Left ventricle myocardium inferior (tissue), 1 donor: ENCODE measurements at places on chromosomes 3 and 15. TPM values are rescaled to one million over a fixed set of nuclear protein-coding genes. Genes with fewer than 3 reads are reported as not detected.

Gene SYNPR
- 0.93 TPM for total RNA-seq

Gene GP9
- not detected for total RNA-seq

Gene ADAMTS17
- total RNA-seq: 0.99 TPM

Gene SLC6A20
- not detected for total RNA-seq

Gene PLXNB1
- 42.6 TPM for total RNA-seq

Gene SCN11A
- total RNA-seq: 0.05 TPM

DNA sequence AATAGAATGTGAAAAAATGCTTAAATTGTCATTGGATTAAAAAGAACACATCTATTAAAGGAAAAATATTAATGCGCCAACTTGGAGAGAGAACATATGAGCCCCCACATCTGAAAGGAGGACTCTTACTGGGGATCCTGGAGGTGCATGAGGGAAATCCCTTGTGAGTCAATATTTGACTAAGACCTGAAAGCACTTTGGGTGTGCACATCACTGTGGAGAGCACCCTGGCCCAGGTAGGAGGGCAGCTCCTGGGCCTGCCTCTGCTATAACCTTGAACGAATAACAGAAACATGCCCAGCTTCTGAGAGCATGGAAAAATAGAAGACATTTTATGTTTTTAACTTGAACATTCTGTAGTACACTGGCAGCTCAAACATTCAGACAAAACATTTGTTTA is 199.8 kb downstream of the GAP43 start:
- no peak overlapping the region for H3K4me3 ChIP-seq
- no peaks in the 10 kb centered on the region for H3K36me3 ChIP-seq
- H3K27ac ChIP-seq: no peak overlapping the region
- no peaks in the 10 kb centered on the region for H3K27me3 ChIP-seq
- H3K4me1 ChIP-seq: no peaks in the 10 kb centered on the region
- DNase-seq: no peak

- peak overlapping the region; percentile 51 for H3K27ac ChIP-seq
- no peak overlapping the region for H3K4me3 ChIP-seq
- H3K4me1 ChIP-seq: peaks cover 11% of the 10 kb centered on the region
- H3K36me3 ChIP-seq: no peaks in the 10 kb centered on the region
- no peaks in the 10 kb centered on the region for H3K27me3 ChIP-seq
Measured at GRCh38 chr3:129378949-129379348, 49.5 kb downstream of the EFCAB12 start.

- no peak for DNase-seq
- H3K27me3 ChIP-seq: peaks cover 44% of the 10 kb centered on the region
- H3K36me3 ChIP-seq: no peaks in the 10 kb centered on the region
Measured at GRCh38 chr3:185956244-185956643, 18.4 kb upstream of the TRA2B start.

- no peaks in the 10 kb centered on the region for H3K4me1 ChIP-seq
- H3K27ac ChIP-seq: no peak overlapping the region
- H3K27me3 ChIP-seq: no peaks in the 10 kb centered on the region
- no peak for DNase-seq
- H3K36me3 ChIP-seq: no peaks in the 10 kb centered on the region
Measured at GRCh38 chr3:62822905-62823304, 52.3 kb downstream of the CADPS start.

- peaks cover 5% of the 10 kb centered on the region for H3K4me1 ChIP-seq
- no peak overlapping the region for H3K27ac ChIP-seq
- H3K36me3 ChIP-seq: no peaks in the 10 kb centered on the region
- no peak for DNase-seq
- no peak overlapping the region for H3K4me3 ChIP-seq
Measured at GRCh38 chr15:99098426-99098825, 6.5 kb upstream of the SYNM start.

DNA sequence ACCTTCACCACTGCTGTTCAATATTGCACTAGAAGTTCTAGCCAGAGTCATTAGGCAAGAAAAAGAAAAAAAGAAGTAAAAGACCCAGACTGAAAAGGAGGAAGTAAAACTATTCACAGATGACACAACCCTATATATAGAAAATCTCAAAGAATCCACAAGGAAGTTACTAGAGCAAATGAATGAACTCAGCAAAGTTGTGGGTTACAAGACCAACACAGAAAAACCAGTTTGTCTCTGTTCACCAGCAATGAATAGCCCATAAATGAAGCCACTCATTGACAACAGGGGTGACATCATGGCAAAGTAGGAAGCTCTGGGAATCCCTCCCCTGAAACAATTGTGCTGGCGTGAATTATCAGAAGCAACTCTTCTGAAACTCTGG is 4.6 kb downstream of the CFAP100 start:
- H3K4me3 ChIP-seq: no peak overlapping the region
- peaks cover 26% of the 10 kb centered on the region for H3K27me3 ChIP-seq
- H3K27ac ChIP-seq: no peak overlapping the region
- H3K36me3 ChIP-seq: no peaks in the 10 kb centered on the region

DNA sequence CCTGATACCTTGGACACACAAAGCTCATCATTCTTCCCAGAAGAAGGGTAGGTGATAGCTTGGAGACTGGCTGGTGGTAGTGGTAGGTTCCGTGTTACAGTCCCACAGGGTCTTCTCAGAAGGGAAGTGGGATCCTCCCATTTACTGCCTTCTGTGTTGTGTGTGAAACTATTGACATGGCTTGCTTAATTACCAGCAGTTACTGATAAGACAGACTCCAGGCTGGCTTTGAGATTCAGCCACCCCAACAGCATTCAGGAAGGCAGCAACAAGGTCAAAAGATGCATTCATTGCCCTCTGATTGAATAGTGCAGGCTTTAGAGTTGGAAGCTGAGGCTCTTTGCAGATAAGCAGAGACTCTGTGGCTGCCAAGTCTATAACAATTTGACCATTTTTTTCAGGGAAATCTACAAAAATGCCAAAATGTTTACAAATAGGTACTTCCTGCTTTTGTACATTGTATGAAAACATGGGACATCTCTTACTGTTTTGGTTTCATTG is 7.7 kb downstream of the ARNT2 start:
- H3K27me3 ChIP-seq: peaks cover 19% of the 10 kb centered on the region
- no peaks in the 10 kb centered on the region for H3K36me3 ChIP-seq
- no peak overlapping the region for H3K27ac ChIP-seq
- H3K4me1 ChIP-seq: no peaks in the 10 kb centered on the region

GRCh38 chr3:192129586-192129985 is 597.8 kb downstream of the FGF12 start:
- H3K36me3 ChIP-seq: no peaks in the 10 kb centered on the region
- H3K4me1 ChIP-seq: no peaks in the 10 kb centered on the region
- DNase-seq: no peak
- H3K27me3 ChIP-seq: no peaks in the 10 kb centered on the region
- H3K4me3 ChIP-seq: no peak overlapping the region

DNA sequence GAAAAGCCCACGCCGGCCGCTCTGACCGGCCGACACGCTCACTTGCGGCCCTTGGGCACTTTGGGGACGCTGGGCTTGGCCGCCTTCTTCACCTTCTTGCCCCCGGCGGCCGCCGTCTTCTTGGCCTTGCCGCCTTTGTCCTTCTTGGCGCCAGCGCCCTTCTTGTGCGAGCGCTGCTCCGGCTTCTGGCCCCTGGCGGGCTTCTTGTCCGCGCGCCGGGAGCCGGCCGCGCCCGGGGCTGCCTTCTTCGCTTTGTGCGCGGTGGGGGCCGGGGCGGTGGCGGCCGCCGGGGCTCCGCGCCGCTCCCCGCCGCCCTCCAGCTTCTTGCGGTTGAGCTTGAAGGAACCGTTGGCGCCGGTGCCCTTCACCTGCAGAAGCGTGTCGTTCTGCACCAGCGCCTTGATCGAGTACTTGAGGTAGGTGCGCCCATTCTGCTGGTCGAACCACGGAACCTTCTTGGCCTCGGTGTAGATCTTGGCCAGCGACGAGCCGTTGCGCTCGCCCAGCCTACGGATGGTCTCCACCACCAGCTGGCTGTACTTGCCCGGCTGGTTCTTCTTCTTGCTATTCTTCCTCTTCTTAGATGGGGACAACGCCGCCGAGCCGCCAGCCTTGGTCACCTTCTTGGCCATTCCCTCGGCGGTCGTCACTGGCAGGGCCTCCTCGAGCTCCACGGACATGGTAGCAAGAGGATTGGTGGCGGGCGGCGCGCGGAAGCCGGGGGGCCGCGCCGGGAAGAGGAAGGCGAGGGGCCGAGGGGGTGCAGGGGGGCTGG is 36.7 kb downstream of the HMCES start:
- peak overlapping the region; percentile 96 for H3K27ac ChIP-seq
- peak overlapping the region; percentile 97 for H3K4me3 ChIP-seq
- H3K4me1 ChIP-seq: peaks cover 50% of the 10 kb centered on the region
- no peaks in the 10 kb centered on the region for H3K36me3 ChIP-seq
- no peaks in the 10 kb centered on the region for H3K27me3 ChIP-seq

DNA sequence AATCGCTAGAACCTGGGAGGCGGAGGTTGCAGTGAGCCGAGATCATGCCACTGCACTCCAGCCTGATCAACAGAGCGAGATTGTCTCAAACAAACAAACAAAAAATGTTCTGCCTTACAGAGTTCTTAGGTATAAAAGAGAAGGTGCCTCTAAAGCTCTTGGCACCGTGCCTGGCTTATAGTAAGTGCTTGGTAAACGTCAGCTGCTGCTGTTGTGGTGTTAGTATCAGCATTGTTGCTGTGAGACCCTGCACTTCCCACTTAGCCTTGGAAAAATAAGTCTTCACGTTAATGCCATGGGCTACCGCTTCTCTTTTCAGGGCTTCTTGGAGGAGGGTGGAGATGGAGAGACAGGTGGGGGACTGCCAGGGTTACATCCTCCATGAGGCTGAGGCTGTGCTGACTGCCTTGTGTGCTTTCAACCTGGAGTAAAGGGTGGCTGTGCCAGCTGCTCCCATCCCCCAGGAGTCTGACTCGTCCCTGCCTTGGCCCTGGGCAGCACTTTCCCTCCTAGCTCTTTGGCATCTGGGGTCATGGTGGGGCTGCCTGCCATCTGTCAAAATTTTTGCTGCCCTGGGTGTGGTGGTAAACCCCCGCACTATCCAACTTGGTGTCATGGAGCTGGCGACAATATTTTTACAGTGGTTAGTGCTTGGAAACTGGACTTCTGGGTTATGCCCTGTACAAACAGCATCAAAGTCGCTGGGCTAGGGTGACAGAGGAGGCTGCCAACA is 17.8 kb downstream of the FLNB start:
- no peak overlapping the region for H3K27ac ChIP-seq
- H3K4me1 ChIP-seq: peaks cover 36% of the 10 kb centered on the region
- no peak for DNase-seq
- H3K27me3 ChIP-seq: no peaks in the 10 kb centered on the region
- no peak overlapping the region for H3K4me3 ChIP-seq

GRCh38 chr3:5757213-5757804 is 569.8 kb downstream of the EDEM1 start:
- H3K4me1 ChIP-seq: no peaks in the 10 kb centered on the region
- no peak for DNase-seq
- no peak overlapping the region for H3K4me3 ChIP-seq
- H3K27ac ChIP-seq: no peak overlapping the region
- H3K27me3 ChIP-seq: no peaks in the 10 kb centered on the region

- no peak overlapping the region for H3K27ac ChIP-seq
- H3K4me1 ChIP-seq: peaks cover 32% of the 10 kb centered on the region
- no peaks in the 10 kb centered on the region for H3K36me3 ChIP-seq
- peak overlapping the region; percentile 49 for H3K4me3 ChIP-seq
- no peaks in the 10 kb centered on the region for H3K27me3 ChIP-seq
Measured at GRCh38 chr15:42056934-42057798, 36.3 kb upstream of the PLA2G4E start.

GRCh38 chr3:191030491-191030890 is 168.0 kb upstream of the GMNC start:
- no peak overlapping the region for H3K27ac ChIP-seq
- no peak for DNase-seq
- no peaks in the 10 kb centered on the region for H3K27me3 ChIP-seq
- H3K36me3 ChIP-seq: no peaks in the 10 kb centered on the region
- H3K4me1 ChIP-seq: no peaks in the 10 kb centered on the region
- H3K4me3 ChIP-seq: no peak overlapping the region

- H3K4me3 ChIP-seq: no peak overlapping the region
- no peak for DNase-seq
- no peak overlapping the region for H3K27ac ChIP-seq
- no peaks in the 10 kb centered on the region for H3K4me1 ChIP-seq
- H3K27me3 ChIP-seq: no peaks in the 10 kb centered on the region
- no peaks in the 10 kb centered on the region for H3K36me3 ChIP-seq
Measured at GRCh38 chr15:43988900-43989299, 162.1 kb downstream of the WDR76 start.

GRCh38 chr3:168859574-168859973 is 763.9 kb upstream of the GOLIM4 start:
- H3K36me3 ChIP-seq: no peaks in the 10 kb centered on the region
- no peaks in the 10 kb centered on the region for H3K27me3 ChIP-seq
- H3K4me1 ChIP-seq: no peaks in the 10 kb centered on the region
- no peak overlapping the region for H3K4me3 ChIP-seq
- H3K27ac ChIP-seq: no peak overlapping the region

- no peak for DNase-seq
- H3K36me3 ChIP-seq: peaks cover 18% of the 10 kb centered on the region
- no peaks in the 10 kb centered on the region for H3K27me3 ChIP-seq
- no peak overlapping the region for H3K27ac ChIP-seq
- H3K4me1 ChIP-seq: peaks cover 31% of the 10 kb centered on the region
Measured at GRCh38 chr15:101161656-101162055, 90.2 kb downstream of the CHSY1 start.

DNA sequence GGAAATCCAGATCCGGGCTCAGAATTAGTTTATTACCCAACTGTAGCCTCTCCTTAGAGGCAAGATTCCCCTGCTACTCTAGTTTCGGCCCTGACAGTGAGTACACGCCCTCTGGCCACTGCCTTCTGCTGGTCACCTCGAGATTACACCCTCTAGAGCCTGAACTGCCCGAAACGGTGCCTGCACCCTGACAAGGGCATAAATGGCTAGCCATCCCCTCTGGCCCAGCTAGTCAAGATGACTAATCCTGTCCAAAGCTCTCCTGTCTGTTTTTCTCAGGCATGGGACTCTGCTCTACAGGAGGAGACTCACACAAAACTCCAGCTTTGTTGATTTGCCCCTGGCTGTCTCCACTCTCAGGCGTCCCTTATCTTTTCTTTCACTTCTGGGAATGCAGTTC is 150.5 kb upstream of the UBE2E2 start:
- no peak overlapping the region for H3K4me3 ChIP-seq
- H3K36me3 ChIP-seq: no peaks in the 10 kb centered on the region
- no peak overlapping the region for H3K27ac ChIP-seq
- no peak for DNase-seq
- H3K27me3 ChIP-seq: no peaks in the 10 kb centered on the region

DNA sequence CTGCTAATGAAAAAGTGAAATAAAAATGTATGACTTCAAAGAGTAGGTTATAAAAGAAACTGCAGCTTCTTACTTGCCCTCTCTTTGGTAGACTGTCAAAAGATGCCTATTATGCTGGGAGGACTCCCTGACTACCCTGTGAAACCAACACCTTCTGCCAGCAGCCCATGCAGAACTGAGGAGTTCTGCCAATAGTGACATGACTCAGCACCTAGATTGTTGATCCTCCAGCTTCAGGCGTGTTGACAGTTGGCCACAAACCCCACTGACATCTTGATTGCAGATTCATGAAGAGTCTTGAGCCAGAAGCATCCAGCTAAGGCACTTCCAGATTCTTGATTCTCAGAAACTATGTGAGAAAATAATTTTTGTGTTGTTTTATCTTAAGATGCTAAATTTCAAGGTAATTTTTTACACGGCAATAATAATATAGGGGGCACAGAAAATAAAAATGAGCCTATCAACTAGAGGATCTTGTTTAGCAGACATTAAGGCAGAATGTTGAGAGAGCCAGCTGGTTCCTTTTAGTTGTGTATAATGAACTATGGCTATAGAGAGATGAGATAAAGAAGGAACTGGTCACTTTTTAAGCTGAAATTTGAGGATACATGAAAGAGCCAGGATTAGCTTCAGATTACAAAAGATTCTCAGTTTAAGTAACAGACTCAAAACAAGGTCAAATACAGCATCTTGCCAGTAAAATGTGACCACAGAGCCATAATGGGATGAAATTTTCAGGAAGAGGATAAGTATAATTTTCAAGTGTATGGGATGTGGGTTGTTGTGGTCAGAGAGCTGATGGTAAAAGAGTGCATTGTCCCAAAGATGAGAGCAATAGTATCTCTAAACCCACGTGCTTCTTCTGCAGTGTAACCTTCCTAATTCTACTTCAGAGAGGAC is 588.7 kb upstream of the CBLB start:
- no peak overlapping the region for H3K4me3 ChIP-seq
- H3K27me3 ChIP-seq: no peaks in the 10 kb centered on the region
- no peaks in the 10 kb centered on the region for H3K36me3 ChIP-seq
